ENCODE measurements at places on chromosomes 7 and 10.

GRCh38 chr7:35430547-35431153 lies 176.8 kb upstream of the TBX20 start:
- peak; percentile 23 for DNase-seq

- DNase-seq: peak; percentile 87
Measured at GRCh38 chr10:118595598-118596425, at the start of gene PRLHR. Gene PRLHR (minus strand): TSS chr10:118595648. CDS start chr10:118595244, 404 bp downstream.

- no peak for DNase-seq
Measured at GRCh38 chr7:144908324-144908723, 72.5 kb upstream of the TPK1 start.

DNA sequence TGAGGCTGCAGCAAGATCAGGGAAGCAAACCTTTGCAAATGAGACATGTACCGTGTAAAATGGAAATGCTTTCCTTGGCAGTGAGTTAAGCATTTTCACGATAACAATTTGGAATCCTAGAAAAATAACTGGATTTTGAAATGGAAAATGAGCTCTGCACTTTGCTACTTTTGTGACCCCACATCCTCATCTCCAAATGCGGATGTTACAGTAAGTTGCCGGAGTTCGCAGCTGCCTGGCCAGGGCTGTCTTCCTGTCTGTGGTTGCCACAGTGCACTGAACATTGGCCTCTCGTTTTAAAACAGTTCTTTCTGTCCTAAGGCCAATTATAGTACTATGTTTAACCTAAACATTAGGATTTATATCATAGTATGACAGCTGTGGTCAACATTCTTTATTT lies 136.2 kb upstream of the FZD8 start:
- no peak for DNase-seq

- DNase-seq: no peak
Measured at GRCh38 chr10:95480102-95480900, 80.9 kb downstream of the SORBS1 start.

DNA sequence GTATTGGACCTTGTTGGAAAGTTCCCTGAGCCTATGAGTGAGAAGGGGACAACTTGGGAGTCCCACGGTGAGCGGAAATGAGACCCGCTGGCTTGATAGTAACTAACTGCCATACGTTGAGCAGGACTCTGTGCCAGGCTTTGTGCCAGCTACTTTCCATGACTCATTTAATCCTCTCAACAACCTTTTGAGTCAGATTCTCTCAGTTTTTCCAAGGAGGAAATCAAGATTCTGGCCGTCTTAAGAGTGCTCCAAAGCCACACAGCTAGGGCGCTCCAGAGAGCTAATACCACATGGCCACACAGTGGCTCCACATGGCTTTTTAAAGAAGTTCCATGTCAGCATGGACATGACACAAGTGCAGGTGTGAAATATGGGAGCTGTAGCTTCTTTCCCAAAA lies 55.7 kb downstream of the NOD1 start:
- DNase-seq: no peak

DNA sequence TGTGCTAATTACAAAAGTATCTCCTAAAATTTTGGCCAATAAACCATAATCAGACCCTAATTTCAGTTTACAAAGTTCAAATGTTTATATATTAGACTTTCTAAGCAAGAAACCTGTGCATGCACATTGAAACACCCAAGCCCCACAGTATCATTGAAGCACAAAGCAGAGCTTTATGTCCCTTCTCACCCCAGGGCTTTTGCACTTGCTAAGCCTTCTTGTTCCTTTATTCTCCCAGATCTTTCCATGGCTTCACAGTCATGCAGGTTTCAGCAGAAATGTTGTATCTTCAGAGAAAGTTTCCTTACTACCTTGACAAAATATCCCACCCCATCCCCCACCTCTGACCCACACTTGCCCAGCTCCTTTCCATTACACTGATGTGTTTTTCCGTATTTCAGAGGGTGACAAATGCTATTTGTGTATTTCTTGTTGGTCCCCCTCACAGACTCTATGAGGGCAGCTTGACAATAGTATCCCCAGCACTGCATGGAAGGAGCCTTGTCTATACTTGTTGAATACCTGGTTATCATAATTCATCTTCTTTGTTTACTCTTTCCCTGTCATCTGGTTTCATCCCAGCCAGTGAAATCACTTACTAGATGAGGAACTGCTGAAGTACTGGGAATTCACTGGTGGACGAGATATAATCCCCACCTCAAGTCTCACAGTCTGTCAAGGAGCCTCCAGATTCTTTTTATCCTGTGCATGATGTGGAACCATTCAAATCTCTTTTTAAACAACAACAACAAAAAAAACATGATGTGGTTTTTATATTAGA lies 24.0 kb upstream of the PCGF5 start:
- DNase-seq: no peak

GRCh38 chr7:13132314-13132713 lies 444.9 kb downstream of the ARL4A start:
- DNase-seq: no peak

DNA sequence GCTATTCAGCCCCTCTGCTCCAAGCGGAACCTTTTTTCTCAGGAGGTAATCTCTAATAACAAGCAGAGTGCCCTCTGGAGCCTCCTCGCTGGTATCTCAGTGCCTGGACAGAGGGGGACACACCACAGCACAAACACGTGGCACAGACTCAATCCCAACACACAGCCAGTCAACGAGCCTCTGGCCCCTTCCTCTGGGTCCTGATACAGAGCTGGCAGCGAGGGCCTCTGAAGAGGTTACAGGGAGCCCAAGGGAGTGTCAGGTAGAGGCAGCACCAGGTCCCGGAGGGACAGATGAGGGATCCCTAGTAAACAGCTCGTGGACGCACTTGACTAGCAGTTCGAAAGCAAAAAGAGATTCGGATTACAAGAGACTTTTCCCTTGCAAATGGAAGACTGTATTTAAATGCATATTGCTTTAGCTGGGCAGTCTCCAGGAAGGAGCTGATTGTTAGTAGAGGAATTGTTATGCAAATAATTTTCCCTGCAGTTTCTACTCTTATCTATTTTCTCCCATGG lies 14.1 kb downstream of the CXCL12 start:
- peak; percentile 48 for DNase-seq

GRCh38 chr10:7945469-7946187 lies 108.9 kb upstream of the GATA3 start:
- DNase-seq: no peak

- DNase-seq: no peak
Measured at GRCh38 chr7:112064627-112065385, 141.4 kb downstream of the DOCK4 start.
